ENCODE measurements at places on chromosomes 13 and 19.

DNA sequence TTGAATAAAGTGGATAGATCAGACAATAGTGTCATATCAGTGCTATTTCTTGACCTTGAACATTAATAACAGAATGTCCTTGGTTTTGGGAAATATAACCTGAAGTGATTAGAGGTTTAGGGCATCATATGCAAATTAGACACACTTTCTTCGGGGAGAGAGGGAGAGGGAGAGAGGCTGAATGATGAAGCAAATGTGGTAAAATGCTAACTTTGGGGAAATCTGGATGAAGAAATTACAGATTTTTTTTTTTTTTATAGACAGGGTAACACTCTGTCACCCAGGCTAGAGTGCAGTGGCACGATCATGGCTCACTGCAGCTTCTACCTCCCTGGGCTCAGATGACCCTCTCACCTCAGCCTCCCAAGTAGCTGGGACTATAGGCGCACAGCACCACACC, 3.9 kb upstream of the NCR1 start:
- no peak for DNase-seq

DNA sequence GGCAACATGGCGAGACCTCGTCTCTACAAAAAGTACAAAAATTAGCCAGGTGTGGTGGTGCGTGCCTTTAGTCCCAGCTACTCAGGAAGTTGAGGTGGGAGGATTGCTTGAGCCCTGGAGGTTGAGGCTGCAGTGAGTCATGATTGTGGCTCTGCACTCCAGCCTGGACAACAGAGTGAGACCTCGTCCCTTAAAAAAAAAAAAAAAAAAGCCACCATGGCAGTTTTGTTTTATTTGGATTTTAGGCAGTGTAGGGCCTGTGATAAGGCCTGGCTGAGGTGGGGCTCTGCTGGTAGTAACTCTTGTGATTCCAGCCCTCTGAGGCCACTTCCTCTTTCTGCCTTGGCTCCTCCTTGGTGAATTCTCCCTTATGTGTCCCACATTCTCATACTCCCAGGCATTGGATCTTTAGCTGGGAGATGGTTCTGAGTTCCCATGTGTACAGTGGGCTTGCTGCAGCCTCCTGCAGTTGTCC, 39.2 kb downstream of the GATAD2A start:
- no peak for DNase-seq

DNA sequence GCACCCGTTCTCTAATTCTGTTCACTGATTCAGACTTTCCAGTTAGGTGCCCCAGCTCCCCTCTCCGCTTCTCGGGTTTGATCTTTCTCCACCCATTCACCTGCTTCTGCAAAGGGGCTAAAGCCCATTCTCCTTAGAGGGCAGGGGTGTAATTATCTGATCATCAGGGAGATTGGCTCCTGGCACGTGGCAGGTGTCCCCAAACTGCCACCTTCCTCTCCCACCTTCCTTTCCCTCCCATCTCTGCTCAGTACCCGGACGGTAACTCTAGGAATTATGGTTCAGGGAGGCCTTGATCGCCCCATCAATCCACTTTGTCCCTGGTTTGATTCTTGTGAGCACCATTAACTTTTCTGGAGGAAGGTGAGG, 212 bp downstream of the FFAR1 start:
- DNase-seq = no peak

- no peak for DNase-seq
Observed at GRCh38 chr13:37187621-37188020, 82.2 kb upstream of the CSNK1A1L start.

DNA sequence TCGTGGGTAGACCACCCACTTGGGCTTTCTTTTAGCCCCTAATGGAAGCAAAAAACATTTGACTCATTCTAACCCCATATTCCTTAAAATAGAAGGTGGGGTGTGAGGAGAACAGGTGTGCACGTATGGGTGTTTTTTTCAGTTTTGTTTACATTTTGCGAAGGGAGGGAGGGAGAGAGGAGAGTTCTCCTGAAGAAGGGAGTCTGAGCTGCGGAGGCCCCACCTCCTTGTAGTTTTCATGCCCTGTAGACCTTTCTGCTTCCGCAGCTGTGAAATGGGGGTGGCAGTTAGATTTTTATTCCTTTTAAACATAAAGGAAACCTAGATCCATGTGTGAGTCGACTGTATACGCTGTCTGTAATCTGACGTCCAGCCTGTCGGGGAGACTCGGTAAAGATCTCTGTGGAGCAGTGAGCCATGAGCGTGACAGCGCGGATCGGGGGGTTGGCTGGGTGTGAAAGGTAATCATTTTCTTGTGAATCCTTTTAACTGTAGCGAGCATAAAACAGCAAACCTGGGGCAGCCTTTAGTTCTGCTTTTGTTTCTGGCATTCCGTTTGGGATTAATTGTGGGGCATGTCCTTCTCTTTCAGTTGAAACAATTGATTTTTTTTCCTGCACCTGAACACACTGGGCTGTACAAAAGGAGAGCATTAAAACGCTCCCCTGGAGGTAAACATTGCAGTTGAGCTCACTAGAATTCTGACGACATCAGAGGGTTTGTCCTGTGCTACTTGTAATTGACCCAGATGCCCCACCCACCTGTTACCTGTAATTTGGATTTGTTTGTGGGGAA, 2.3 kb downstream of the UPF1 start:
- DNase-seq = no peak

- no peak for DNase-seq
Observed at GRCh38 chr13:110300090-110300815, 6.7 kb downstream of the COL4A1 start.

DNA sequence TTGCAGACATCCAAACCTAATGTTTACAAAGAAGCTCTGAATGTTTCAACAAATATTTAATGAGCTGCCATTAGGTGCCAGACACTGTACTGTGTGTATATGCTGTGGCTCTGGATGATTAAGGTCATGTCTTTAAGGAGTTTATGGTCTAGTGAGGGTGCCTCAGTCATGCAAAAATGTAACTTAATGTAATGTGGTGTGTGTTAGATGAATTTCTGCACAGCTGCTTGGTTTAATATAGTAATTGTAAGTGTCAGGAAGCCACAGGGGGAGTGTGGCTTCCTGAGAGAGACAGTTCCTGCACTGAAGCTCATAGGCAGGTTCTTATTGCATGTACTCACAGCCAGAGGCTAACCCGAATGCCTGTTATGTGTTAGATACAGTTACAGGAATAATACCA, 43.3 kb downstream of the SPATA13 start:
- DNase-seq = no peak

GRCh38 chr13:36453516-36453915, 21.2 kb downstream of the CCNA1 start:
- no peak for DNase-seq

GRCh38 chr19:40872209-40872608, 9.8 kb downstream of the CYP2A7 start:
- DNase-seq = no peak

DNA sequence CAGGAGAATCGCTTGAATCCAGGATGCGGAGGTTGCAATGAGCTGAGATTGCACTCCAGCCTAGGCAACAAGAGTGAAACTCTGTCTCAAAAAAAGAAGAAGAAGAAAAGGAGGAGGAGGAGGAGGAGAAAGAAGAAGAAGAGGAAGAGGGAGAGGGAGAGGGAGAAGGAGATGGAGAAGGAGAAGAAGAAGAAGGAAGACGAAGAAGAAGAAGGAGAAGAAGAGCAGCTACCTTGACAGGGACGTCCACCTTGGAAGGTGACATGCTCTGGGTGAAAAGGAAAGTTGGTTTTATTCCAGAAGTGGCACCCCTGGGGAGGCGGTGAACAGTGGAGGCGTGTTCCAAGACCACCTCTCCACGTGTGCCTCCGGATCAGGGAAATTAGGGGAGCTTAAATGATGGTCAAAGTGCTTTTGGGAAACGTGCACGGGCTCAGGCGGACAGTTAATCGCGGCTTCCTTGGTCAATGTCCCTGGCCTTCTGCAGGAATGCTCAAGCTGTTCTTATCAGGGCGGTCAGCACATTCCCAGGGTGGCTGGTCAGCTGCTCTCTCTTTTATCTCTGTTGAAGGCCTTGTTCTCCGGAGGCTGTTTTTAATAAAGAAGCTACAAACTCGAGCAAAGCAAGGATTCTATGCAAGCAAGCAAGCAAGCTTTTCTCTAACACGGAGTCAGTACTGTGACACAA, 78.9 kb upstream of the PEG3 start:
- DNase-seq = no peak

DNA sequence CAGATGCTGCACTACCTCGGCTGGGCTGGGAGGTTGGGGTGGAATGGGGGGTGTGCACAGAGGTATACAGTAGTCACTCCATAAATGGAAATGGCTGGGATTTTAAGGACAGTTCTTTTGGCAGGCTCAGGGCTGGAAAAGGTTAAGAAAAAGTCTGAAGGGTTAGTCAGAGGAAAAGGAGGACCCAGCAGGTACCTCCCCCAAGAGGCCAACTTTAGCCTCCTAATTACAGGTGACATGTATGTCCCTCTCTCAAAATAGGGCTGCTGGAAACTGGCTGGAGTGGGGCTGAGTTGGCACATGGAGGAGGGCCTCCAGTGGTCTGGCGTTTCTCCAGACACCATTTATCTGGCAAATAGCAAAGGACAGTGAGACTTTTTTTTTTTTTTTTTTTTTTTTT, 994 bp downstream of the CCDC194 start:
- DNase-seq = no peak

DNA sequence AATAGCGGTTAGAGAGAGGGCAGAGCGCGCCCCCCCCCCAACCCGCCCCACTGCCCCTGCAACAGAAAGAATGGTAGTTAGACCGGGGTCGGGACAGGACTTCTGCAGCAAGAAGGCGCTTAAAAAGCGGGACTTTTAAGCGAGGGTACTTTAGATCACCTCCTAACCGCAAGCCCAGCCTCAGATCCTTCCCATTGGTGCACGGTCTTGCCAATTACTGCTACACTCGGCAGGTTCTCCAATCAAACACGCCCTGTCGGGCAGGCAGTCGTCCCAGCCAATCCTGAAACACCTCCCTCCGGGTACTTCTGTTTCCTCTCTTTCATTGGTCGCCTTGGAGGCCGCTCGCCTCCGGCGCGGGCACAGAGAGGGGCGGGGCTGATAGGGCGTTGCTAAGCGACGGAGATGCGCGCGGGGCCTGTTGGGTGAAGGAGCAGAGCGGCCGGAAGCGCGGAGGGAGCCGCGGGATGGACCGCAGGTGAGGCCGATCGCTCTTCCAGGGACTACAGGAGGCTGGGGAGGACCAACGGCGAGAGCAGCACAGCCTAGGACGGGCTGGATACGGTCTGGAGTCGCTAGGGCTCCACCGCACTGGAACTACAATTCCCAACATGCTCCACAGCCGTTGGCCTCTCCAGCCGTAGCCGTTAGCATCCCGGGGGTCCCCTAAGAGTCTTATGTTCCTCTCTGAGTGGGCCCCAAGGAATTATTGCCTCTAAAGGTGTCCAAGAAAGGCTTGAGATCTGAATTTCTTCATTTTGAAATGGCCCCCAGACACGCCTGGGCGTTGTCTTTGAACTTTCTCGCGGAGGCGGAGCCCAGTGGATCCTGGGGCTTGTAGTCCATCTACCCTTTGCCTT, at the start of gene PROSER3:
TSS of gene PROSER3 (plus strand) at position 428 of the 860 bp plus-strand sequence. CDS start at position 468, 40 bp downstream.
- peak; percentile 100 for DNase-seq

GRCh38 chr19:33302175-33302973, at the start of gene CEBPA:
Gene CEBPA (minus strand): TSS chr19:33302534. CDS start chr19:33302414, 120 bp downstream.
- peak; percentile 16 for DNase-seq

DNA sequence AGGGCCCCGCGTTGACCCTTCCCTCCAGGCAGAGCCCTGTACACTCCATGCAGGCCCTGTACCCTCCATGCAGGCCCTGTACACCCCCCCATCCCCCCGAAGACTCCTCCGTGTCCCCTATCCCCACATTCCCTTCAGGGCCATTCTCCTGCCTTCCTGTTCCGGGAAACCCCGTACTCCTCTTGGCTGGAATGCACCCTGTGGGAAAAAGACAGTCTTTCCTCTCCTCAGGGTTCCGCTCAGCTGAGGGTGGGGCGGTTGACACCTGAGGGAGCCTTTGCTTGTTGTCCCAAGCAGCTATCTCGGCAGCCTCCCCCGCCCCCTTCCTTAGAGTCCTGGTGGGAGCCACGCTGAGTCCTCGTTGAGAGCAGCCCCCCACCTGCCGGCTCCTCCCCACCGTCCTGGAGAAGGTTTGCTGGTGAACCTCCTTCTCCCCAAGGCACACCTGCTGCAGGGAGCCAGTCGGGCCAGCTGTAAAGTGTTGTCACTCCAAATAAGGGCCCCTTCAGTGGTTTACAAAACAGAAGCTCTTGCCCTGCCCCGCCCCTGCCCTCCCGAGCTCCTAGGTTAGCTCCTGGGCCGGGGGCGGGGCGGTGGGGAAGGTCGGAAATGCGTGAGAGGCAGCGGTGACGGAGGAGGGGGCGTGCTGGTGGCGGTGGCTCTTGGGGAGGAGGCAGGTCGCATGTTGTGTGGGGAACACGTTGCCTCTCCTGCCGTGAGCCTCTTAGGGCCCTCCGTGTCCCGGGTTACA, 1.5 kb downstream of the GNA11 start:
- peak; percentile 18 for DNase-seq
